ENCODE measurements at places on chromosomes 16 and 17. TPM values are rescaled to one million over a fixed set of nuclear protein-coding genes. Genes with fewer than 3 reads are reported as not detected.

Gene FZD2
- total RNA-seq: 0.80 TPM

Gene COL1A1
- 29.5 TPM for total RNA-seq

Gene HEATR9
- total RNA-seq: 0.05 TPM

Gene MFSD11
- total RNA-seq: 16.8 TPM

Gene PLD6
- 1.9 TPM for total RNA-seq

Gene ZNF423
- 1.6 TPM for total RNA-seq

Gene USP6
- 0.14 TPM for total RNA-seq

Gene SMIM36
- not detected for total RNA-seq

Gene APOBR
- total RNA-seq: 1.3 TPM

Gene FOXL1
- total RNA-seq: 0.19 TPM

Gene KRTAP9-4
- not detected for total RNA-seq

Gene CALCOCO2
- 30.8 TPM for total RNA-seq

Gene SPATA32
- 0.05 TPM for total RNA-seq

Gene SLC5A10
- total RNA-seq: 0.05 TPM

Gene CTRB2
- not detected for total RNA-seq

Gene TLCD2
- 0.24 TPM for total RNA-seq

Gene HSF5
- total RNA-seq: 0.90 TPM

Gene HLF
- 0.57 TPM for total RNA-seq

Gene SBK1
- total RNA-seq: 2.0 TPM

Gene LITAFD
- total RNA-seq: not detected

Gene FBXL16
- 0.76 TPM for total RNA-seq

Gene NPIPA8
- total RNA-seq: 0.05 TPM

Gene GPRC5C
- total RNA-seq: 11.5 TPM

Gene SPATA20
- total RNA-seq: 8.0 TPM

Gene HEXIM1
- 8.8 TPM for total RNA-seq

Gene BEAN1
- total RNA-seq: 0.05 TPM

Gene GPRC5B
- 1.5 TPM for total RNA-seq

Gene BMERB1
- total RNA-seq: 6.0 TPM

Gene CDH1
- total RNA-seq: 30.9 TPM

Gene GLTPD2
- 0.14 TPM for total RNA-seq

Gene MAF
- 20.2 TPM for total RNA-seq

Gene NPW
- 0.66 TPM for total RNA-seq

Gene SYT17
- total RNA-seq: 0.38 TPM

Gene STAC2
- under 0.01 TPM for total RNA-seq

Gene PIPOX
- 1.3 TPM for total RNA-seq

Gene GAST
- total RNA-seq: 5.0 TPM

Gene PLA2G10
- total RNA-seq: not detected

Gene ZNF469
- total RNA-seq: 0.61 TPM

Gene ASGR2
- 0.85 TPM for total RNA-seq

Gene CA5A
- total RNA-seq: 0.09 TPM

Gene CDH15
- 0.19 TPM for total RNA-seq

Gene PSMD11
- total RNA-seq: 57.3 TPM

Gene CCL1
- total RNA-seq: 0.71 TPM

Gene NPIPA3
- total RNA-seq: 0.09 TPM

Gene CHST5
- not detected for total RNA-seq

Gene SGCA
- 1.7 TPM for total RNA-seq
